Left forelimb (tissue), 1 donor: ENCODE measurements at places on chromosomes 12 and 14.

- DNase-seq: no peak
These were observed 672.5 kb upstream of the TMEM132C start for GRCh38 chr12:127594351-127594970.

DNA sequence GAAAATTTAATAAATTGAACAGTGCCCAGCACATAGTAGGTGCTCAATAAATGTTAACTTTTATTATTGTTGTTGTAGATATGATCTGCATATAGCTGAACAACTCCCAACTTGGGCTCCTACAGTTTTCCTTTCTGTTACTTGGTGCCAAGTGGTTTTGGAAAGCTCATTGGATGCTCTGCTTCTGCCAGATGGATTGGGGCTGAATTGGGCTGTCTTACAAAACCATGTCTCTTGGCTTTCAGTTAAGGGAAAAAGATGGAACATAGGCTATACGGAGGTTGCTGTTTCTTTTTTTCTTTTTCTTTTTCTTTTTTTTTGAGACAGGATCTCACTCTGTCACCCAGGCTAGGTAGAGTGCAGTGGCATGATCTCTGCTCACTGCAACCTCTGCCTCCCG is 140.7 kb upstream of the PWP1 start:
- no peak for DNase-seq

DNA sequence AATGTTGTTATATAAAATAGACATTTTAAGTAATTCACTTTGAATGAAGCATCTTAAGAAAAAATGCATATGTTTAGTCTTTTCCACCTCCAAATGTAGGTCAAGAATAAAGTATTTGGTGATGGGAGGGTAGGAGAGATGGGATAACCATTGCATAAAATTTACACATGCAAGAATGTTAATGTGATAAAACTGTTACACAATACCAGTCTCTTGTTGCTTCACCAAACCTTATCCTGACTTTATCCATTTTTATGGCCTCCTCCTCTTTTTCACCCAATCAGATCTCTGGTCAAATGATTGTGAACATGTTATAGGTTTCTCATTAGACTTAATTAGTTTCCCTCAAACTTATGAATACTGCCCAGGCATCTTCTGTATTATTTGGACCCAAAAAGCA is 994.5 kb upstream of the FLRT2 start:
- no peak for DNase-seq

DNA sequence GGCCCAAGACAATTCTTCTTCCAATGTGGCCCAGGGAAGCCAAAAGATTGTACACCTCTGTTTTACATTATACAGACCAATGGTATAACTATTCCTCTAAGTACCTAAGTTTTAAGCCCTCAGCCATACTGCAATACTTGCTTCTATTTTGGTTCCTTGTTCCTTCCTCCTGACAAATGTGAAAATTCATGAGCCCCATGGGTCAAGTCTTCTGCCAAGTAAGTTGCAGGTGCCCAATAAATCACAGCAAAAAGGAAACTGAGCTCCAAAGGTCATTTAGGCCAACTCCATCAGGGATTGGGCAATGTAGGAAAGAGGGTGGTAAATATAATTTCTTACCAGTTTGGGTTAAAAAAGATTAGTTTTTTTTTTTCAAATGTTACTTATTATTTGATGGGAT is 57.7 kb upstream of the NPFF start:
- DNase-seq: no peak

GRCh38 chr12:42807766-42808165 is 218.2 kb upstream of the PRICKLE1 start:
- DNase-seq: no peak

- no peak for DNase-seq
These were observed 162.6 kb downstream of the MYRFL start for GRCh38 chr12:69987579-69988091.

DNA sequence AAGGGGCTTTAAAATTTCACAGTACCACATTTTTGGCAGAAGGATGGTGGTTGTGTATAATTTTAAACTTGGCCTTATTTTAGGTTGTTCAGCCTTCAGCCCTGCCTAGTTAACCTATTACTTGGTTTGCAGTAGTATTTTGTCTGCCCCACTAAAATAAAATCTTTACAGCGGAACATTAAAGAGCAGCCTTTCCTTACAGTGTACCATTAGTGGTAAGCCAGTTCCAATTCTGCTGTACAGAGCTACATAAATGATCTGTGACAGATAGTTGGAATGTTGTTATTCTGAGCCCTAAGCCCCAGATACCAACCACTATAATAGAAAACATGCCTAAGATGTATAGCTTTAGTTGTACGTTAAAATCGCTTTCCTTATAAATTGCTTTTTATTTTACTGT is 56.2 kb downstream of the SLC38A6 start:
- no peak for DNase-seq

DNA sequence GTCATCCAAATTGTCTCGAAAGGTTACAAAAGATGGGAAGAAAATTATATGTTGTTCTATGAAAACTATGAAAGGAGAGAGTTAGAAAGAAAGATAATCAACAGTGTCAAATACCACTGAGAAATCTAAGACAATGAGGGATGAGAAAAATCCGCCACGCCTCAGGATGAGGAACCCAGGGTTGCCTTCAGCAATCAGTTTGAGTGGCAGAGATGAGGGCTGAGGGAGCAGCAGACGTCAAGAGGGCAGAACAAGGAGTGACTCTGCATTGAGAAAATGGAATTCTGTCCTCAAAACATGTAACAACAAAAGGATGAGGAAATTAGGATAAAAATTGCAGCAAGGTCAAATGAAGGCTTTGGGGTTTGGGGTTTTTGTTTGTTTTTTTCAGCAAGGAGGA is 18.3 kb upstream of the OXA1L start:
- DNase-seq: no peak

GRCh38 chr12:6157482-6157881 is 33.0 kb upstream of the VWF start:
- no peak for DNase-seq

GRCh38 chr12:31531893-31532292 is 59.0 kb downstream of the DENND5B start:
- DNase-seq: no peak

- no peak for DNase-seq
These were observed 45.7 kb upstream of the RFLNA start for GRCh38 chr12:124248941-124249825.

GRCh38 chr12:50032515-50032853 is 7.2 kb upstream of the RACGAP1 start:
- no peak for DNase-seq

DNA sequence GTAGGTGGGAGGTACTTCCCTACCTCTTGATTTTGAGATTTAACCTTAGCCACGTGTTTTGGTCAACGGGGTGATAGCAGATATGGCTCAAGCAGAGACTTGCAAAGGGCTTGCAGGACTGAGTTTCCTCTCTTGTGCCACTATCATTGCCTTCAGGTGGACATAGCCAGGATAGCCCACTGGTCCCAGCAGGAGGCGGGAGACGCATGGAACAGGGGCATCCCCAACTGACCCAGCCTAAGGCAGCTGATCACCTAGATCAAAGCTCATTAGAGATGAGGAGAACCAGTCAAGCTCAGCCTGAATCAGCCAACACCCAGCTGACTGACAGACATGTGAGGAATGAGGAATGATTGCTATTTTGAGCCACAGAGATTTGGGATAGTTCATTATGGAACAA is 49.6 kb downstream of the CALM1 start:
- no peak for DNase-seq

GRCh38 chr12:130818272-130818634 is 20.8 kb downstream of the STX2 start:
- DNase-seq: no peak

DNA sequence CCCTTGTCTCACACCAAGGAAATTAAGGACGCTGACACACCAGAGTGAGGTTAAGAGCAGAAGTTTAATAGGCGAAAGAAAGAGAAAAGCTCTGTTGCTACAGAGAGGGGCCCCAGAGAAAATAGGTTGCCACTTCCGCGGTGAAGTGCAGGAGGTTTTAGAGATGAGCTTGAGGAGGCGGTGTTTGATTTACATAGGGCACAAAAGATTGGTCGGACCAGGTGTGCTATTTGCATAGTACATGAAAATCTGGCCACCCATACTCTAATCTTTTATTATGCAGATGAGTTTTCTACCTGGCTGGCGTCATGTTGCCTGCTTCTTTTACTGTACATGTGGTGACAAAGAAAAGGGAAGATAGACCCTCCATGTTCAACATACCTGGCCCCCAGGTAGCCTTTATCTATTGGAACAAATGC is 23.3 kb upstream of the MYF6 start:
- DNase-seq: no peak

DNA sequence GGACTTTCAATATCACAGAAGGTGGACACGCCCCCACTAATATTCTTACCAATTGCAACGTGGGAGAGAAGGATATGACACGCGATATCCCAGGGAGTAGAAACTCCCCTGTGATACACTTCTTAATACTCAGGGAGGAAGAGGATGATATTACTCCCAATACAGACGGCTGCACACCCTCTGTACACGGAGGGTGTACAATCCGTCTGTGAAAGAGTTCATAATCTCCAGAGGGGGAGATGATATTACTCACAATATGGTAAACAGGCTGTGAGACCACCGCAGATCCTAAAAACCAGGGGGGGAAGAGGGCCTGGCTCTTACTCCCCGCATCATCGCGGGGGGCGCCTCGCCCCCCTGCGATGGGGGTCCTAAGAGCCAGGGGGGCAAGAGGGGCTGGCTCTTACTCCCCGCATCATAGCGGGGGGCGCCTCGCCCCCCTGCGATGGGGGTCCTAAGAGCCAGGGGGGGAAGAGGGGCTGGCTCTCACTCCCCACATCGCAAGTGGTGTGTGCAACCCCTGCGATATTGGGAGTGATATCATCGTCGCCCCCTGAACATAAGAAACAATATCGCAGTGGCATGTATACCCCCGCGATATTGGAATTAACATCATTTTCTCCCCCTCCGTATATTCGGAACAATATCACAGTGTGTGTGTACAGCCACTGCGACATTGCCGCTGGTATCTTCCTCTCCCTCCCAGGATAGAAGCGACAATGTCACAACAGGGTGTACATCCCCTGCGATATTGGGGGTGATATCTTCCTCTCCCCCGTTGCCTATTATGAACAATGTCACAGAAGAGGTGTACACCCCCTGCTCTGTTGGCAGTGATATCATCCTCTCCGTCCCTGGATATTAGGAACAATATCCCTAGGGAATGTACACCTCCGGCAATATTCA is 8.9 kb upstream of the CLEC6A start:
- no peak for DNase-seq

GRCh38 chr12:21715386-21715785 is 57.7 kb upstream of the LDHB start:
- DNase-seq: no peak

- no peak for DNase-seq
These were observed 60.9 kb upstream of the CMKLR1 start for GRCh38 chr12:108400056-108400455.

GRCh38 chr14:59098377-59098776 is 90.1 kb upstream of the DAAM1 start:
- DNase-seq: no peak

DNA sequence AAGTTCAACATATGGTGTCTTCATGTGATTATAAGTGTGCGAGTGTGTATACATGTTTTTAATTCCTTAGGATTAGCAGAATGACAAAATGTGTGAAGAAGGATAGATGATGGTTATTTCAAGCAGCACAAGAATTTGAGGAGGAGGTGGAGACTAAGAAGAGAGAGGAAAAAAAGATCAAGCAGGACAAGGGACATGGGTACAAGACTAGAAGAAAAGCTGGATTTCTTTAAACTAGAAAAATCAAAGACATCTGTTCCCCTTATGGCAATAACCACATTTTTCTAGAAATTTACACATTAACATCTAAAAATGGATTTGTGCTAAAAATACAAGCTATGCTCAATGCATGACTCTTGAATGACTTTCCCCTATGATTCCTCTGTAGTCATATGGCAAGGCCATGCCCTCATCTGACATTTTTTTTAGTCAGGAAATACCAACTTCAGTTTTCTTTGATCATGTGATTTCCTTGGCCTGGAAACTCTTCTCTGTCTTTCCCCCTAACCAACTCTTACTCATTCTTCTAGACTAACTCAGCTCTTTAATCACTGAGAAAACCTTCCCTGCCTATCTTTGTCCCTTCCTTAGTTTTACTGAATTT is 435.8 kb downstream of the NRXN3 start:
- DNase-seq: no peak

DNA sequence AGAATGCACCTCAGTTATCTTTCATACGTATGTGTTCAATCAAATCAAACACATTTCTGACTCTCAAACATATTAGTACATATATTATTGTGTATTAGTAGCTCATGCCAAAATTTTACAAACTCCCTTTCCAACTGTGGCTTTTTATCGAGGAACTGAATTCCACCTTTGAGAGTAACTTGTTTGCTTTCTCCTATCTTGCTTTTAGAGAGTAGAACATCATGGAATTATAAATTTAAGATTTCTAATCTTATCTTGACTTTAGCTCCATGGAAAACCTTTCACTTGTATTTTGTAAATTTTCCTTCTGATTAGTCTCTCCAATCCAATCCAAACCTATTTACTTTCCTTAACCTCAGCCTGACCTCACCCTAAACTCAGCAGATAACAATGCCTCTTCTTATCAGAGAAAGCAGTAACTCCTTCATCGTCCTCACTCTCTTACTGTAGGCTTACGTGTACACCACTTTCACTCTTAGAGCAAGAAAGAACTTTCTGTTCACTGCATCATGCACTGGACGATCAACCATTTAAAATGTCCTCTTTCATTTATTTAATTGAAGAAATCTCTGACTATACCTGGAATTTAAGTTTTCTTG is 164.5 kb downstream of the TMTC3 start:
- no peak for DNase-seq

GRCh38 chr14:76595266-76595665 is 166.0 kb upstream of the VASH1 start:
- DNase-seq: no peak

DNA sequence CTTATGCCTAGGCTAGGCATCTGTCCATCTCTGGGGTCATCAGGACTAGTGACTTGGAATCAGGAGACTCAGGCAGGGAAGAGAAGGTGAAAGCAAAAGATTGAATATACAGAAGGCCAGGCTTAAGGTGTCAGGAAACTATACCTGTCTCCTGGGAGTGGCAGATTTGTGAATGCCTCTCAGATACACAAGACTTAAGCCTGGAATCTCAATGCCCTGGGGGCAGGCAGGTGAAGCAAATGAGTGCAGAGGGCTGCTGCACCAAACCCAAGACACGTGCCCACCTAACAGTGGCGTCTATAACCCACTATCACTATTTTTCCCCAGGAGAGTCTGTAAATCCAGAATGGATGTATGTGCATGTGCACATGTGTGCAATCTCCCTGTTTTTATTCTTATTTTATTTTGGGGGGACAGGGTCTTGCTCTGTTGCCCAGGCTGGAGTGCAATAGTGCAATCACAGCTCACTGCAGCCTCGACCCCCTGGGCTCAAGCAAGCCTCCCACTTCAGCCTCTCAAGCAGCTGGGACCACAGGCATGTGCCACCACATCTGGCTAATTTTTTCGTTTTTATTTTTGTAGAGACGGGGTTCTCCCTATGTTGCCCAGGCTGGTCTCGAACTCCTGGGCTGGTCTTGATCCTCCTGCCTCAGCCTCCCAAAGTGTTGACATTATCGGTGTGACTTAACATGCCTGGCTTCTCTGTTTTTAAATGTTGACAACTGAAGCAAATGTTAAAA is 31.9 kb upstream of the FOS start:
- DNase-seq: no peak
